ENCODE measurements at places on chromosomes 16 and 17.
A peak's percentile ranks its signal among the peaks of the same experiment; 100 is the strongest.

- DNase-seq, result peak; percentile 85
These were observed 4.2 kb downstream of the METRNL start for GRCh38 chr17:83083368-83084201.

GRCh38 chr17:27257031-27257357 lies 36.9 kb upstream of the WSB1 start:
- DNase-seq, result no peak

DNA sequence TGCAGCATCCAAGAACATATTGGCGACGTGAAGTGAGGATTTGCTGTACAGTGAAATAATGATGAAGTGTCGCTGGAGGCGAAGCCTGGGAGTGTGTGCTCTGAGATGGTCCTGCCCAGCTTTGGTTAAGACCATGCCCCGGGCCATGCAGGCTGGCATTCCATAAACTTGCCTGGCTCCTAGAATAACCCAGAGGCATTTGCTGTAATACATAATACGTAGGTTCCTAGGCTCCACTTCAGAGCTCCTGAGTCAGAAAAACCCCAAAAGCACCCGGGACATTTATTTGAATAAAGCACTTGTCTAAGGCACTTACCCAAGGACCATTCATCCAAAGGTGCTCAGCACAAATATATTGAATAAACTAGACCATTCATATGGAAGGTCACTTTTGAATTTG lies 279.3 kb downstream of the ABCC12 start:
- DNase-seq, result no peak

- DNase-seq, result peak; percentile 41
These were observed 1.3 kb upstream of the TMEM92 start for GRCh38 chr17:50272711-50273653.

DNA sequence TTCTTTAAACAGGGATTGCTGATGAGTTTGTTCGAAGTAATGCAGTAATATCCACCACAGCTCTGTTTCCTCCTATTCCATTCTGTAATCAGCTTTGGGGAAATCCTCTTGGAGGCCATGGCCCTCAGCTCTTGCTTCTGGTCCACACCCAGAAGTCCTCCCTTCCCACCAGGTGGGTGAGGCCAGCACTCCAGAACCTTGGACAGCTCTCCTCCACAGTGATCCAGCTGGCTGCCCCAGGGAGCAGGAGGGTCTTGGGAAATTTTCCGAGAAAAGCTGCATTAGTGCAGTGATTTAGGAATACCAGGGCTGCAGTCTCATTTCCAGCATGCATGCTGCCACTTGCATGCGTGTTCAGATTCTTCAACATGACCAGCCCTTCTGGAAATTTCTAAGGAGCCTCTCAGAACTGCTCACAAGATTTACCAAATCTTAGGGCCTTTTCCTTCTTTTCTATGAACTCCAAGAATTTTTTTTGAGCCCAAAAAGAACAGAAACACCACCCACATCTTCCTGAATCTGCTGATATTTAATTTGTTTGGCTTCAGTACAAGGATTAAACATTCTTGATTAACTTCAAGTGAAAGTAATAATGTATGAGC lies 4.2 kb downstream of the SMPD3 start:
- DNase-seq, result peak; percentile 21

- no peak for DNase-seq
These were observed 699 bp upstream of the PVALEF start for GRCh38 chr17:81164371-81165245.

DNA sequence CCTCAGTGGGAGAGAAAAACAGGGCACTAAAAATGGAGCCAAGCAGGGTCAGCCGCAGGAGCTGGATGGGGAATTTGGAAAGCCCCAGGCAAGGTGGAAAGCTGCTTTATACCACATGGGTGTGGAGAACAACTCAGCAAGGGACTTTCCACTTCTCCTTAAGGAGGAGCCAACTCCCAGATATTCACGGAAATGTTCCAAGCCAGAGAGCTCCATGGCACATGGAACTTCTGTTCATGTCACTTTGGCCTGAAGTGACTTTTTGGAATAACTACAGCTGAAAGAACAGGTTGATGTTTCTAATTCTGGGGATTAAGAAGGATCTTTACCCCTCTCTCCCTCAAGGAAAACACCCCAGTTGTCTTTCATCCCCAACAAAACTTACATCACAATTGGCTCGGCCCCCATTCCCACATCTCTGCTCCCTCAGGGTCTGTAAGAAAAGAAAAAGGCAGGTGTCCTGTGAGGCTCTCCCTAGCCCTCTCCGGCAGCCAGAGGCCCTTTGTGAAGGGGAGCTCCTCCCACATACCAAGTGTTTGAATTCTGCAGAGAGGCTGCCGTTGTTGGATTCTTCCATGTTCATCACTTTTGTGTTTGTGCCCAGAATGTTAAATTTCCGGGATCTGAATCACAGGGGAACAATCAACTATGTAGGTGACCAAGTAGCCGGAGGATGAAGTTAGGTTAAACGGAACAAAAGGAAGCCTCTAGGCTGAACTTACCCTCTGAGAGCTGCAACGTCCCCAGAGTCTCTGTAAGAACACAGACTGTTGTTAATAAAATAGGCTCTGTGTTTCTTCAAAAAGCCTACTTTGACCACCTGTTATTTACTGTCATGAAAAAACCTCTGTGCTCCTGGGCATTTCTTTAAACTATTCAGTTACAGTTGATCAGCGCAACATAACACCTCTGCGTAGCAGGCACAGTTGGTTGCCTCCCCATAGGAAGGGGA lies 41.0 kb downstream of the STAT5A start:
- DNase-seq, result peak; percentile 93

GRCh38 chr17:10286324-10286723 lies 86.5 kb downstream of the MYH13 start:
- DNase-seq, result no peak

- DNase-seq, result no peak
These were observed 48.4 kb upstream of the DOC2B start for GRCh38 chr17:229709-230394.

DNA sequence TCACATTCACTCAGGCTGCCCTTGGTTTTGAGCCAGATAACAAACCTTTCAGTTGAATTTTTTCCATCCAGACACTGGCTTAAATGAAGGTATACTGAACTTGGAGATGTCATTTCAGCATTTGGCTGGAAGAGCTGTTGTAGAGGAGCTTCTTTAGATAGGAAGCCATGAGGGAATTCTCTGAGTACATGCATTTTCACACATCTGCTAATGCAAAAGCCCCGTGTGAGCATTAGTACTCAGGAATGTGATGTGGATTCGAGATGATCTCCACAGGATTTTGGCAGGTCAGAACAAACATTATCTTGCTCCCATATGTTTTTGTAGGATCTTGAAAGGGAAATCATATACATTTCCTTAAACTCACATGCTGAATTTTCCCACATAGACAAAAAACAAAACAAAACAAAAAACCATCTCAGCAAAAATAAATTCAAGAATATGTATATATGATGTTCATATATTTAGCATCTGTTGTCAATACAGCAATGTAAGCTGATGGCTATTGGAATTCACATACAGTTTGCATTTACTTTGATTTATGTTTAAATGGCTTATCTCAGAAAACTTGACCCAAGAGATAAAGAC lies 277.2 kb upstream of the TBX2 start:
- DNase-seq, result no peak

Measured in kidney tubule cell (primary cell).